AG04450 (cell line): ENCODE measurements at places on chromosomes 12 and 14. TPM values are rescaled to one million over a fixed set of nuclear protein-coding genes. Genes with fewer than 3 reads are reported as not detected.

The C12orf60 gene
- 0.57 and 1.0 TPM in 2 replicates for polyA plus RNA-seq

The ARPC3 gene
- polyA plus RNA-seq: 57.0 and 82.3 TPM in 2 replicates

The RNASE1 gene
- not detected in 2 replicates for polyA plus RNA-seq

The AGAP2 gene
- polyA plus RNA-seq: 0.02 and 0.06 TPM in 2 replicates

The UBR7 gene
- polyA plus RNA-seq: 25.4 and 30.7 TPM in 2 replicates

The OTUB2 gene
- polyA plus RNA-seq: 2.1 and 2.3 TPM in 2 replicates

The KRT85 gene
- not detected in 2 replicates for polyA plus RNA-seq

The PRKD1 gene
- polyA plus RNA-seq: 20.7 and 24.5 TPM in 2 replicates

The ENDOU gene
- polyA plus RNA-seq: 0.07 and 0.10 TPM in 2 replicates

The PRB4 gene
- not detected in 2 replicates for polyA plus RNA-seq

The CCDC196 gene
- polyA plus RNA-seq: not detected in 2 replicates

The C12orf54 gene
- polyA plus RNA-seq: not detected in 2 replicates

The HOXC10 gene
- polyA plus RNA-seq: not detected in 2 replicates

The HELB gene
- polyA plus RNA-seq: 2.0 TPM in 2 replicates

The BDKRB2 gene
- 182 and 212 TPM in 2 replicates for polyA plus RNA-seq

The TAS2R20 gene
- 0.62 and 0.67 TPM in 2 replicates for polyA plus RNA-seq

The VRK1 gene
- 5.5 and 8.3 TPM in 2 replicates for polyA plus RNA-seq

The SERPINA10 gene
- not detected in 2 replicates for polyA plus RNA-seq

The CDK4 gene
- polyA plus RNA-seq: 251 and 288 TPM in 2 replicates

The MMP19 gene
- 43.8 and 46.3 TPM in 2 replicates for polyA plus RNA-seq

The RGS6 gene
- polyA plus RNA-seq: not detected in 2 replicates

The KRT73 gene
- not detected in 2 replicates for polyA plus RNA-seq

The ATP5MC2 gene
- polyA plus RNA-seq: 261 and 433 TPM in 2 replicates

The AVPR1A gene
- polyA plus RNA-seq: not detected in 2 replicates

The INSM2 gene
- not detected in 2 replicates for polyA plus RNA-seq
